ENCODE measurements at places on chromosomes 4 and X.

GRCh38 chrX:12170755-12171154, 32.5 kb downstream of the FRMPD4 start:
- DNase-seq: no peak

- DNase-seq: no peak
These were observed 33.2 kb upstream of the SLC9A7 start for GRCh38 chrX:46791927-46792809.

GRCh38 chr4:80361329-80361900, 25.9 kb downstream of the CFAP299 start:
- DNase-seq: peak; percentile 12

DNA sequence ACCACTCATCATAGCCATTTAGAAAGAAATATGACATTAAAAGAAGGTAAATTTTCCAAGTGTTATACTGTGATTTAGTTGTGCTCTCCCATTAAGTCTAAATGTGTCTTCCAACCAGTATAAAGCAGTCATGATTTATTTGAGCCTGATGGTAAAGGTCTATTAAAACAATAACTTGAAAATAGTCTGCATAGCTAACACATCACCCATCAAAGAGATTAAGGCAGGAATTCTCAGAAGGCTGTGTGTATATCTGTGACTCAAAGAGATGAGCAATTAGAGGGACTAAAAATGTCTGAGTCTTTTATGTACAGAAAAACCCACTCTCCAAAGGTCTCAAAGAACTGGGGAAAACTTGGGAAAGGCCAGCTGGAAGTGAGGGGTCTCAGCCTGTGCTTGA, 70.3 kb upstream of the IQCM start:
- no peak for DNase-seq

DNA sequence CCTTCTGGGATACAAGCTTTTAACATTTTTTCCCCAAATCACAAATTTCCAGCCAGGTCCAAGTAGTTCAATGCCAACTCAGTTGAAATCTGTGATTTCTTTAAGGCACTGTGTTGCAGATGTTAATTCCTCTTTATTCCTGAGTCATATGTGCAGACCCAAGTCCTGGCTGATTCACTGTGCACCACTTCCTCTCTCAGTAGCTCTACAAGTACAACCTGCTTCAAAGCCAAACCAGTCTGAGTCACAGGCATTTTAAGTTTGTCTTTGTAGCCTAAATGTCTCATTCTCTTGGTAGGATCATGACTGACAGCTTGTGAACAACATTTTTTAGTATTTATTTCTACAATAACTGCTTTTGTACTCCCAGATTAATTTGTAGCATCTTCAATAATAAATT, 165.6 kb upstream of the S100G start:
- no peak for DNase-seq

- DNase-seq: no peak
These were observed 32.8 kb upstream of the GLRB start for GRCh38 chr4:157043131-157043530.

DNA sequence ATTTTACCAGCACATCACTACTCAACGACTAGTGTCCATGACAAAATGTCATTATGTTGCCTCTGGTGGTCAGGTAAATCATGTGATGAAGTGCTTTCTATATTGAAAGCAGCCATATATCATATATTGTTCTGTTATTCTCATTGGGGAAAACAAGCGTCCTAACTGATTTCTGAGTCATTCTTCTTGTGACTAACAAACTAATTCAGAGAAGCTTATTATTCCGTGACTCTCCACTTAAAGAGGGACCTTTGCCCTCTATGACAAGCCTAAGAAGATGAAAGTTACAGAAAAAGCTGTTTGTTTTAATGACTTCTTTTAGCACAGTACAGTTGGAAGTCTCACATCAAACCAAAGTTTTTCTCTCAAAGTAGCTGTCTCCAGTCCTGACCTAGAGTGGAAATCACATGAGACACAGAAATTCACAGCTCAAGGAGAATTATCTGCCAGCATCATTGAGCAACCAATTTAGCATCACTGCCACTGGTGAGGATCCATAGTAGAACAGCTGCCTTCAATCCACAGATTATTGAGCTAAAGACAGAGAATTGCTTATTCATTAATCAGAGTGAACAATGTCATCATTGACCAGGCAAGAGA, 36.4 kb downstream of the ASB9 start:
- DNase-seq: no peak

DNA sequence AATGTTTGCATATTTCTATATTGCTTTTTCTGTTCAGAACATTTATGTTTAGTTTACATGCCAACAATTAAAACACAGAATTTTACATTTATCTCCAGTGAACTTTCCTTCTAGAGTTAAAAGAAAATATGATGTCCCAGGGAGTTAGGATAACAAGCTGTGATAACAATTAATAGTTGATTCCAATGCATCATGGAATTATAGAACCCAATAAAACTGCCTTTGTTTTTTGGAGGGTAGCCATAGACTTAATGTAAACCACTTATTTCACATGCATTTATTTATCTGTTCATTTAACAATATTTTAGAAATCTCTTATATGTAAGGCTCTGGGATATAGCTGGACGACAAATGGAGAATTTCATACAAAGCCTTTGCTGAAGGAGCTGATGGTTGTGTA, 180.0 kb downstream of the CFAP299 start:
- no peak for DNase-seq

Data from memory B cell (primary cell).